ENCODE measurements at places on chromosomes 1 and 21.

GRCh38 chr1:36420409-36420808 lies 22.7 kb upstream of the LSM10 start:
- DNase-seq, result no peak

DNA sequence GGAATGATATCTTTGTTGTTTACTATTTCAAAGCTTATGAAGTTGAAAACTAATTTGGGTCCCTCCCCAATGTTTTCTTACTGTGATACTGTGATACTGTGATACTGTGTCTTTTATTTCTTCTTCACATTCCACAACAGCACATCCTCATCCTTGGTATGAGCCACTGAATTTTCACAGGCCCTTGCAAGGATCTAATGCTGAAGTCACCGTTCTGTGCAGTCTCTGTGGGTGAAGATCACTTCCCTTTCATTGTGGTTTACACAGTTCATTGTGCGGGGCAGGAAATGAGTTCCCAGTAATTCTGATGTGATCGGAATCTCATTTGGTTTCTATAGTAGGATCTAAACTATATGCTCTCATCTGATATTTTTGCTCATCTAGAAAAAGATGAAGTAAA lies 32.1 kb upstream of the PAXBP1 start:
- DNase-seq, result no peak

DNA sequence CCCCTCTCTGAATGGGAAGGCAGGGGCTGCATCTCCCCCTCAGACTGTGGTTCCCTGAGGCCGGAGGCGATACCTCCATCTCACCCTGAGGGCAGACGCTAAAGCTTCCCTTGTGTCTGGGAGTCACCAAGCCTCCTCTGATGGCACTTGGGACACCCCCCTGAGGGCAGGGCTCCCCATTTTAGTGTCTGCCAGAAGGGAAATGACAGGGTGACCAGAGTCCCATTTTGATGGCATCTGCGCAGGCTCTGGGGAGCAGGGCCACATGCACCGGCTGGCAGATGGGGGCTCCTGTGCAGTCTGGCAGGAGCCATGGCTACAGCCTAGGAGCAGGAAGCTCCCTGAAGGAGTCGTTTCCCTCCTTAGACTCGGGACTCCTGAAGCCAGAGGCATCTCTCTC lies 1.7 kb downstream of the S100A2 start:
- no peak for DNase-seq

DNA sequence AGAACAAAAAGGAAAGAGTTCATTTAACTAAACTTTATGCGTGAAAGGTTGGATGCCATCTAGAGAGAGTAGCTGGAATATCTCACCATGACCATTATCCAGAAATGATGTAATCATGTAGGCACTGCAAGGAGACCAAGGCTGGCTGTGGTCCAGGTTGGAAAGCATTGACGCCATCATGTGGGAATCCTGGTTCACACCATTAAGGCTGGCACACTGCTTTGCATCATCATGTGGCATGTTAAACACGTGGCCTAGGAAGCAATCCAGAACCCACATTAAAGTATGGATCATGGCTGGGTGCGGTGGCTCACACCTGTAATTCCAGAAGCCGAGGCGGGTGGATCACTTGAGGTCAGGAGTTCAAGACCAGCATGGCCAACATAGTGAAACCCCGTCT lies 4.3 kb downstream of the ADAMTS1 start:
- DNase-seq, result no peak

- DNase-seq, result no peak
These were observed 657 bp upstream of the LIN9 start for GRCh38 chr1:226309398-226310244.

- DNase-seq, result no peak
These were observed 18.5 kb upstream of the MAGOH start for GRCh38 chr1:53256511-53257453.

DNA sequence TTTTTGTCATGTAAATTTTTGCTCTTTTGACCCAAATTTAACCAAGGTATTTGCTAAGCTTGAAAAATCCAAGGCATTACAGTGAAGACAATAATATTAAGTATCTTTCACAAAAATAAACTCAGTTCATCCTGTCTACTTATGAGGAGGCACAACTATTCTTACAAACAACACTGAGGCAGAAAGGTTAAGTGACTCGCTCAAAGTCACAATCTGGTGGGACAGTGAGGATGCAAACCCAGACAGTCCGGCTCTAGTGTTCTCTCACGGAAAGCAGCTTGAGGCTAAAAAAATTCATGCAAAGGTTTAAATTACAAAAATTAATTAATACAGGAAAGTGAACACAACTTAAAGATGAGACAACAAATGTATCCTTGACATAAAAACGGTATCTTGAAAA lies 125.3 kb downstream of the SIPA1L2 start:
- DNase-seq, result no peak

DNA sequence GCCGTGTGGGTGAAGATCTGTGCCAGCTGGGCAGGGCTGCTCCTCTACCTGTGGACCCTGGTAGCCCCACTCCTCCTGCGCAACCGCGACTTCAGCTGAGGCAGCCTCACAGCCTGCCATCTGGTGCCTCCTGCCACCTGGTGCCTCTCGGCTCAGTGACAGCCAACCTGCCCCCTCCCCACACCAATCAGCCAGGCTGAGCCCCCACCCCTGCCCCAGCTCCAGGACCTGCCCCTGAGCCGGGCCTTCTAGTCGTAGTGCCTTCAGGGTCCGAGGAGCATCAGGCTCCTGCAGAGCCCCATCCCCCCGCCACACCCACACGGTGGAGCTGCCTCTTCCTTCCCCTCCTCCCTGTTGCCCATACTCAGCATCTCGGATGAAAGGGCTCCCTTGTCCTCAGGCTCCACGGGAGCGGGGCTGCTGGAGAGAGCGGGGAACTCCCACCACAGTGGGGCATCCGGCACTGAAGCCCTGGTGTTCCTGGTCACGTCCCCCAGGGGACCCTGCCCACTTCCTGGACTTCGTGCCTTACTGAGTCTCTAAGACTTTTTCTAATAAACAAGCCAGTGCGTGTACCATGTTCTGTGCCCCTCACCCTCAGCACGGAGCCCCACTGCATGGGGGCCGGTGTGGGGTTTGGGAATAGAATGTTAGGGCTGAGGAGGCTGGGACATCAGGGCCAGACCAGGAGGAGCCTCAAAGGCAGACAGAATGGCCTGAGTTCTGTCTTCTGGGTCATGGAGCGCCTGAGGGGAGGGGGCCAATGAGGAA lies 21.3 kb downstream of the SERINC2 start:
- no peak for DNase-seq

DNA sequence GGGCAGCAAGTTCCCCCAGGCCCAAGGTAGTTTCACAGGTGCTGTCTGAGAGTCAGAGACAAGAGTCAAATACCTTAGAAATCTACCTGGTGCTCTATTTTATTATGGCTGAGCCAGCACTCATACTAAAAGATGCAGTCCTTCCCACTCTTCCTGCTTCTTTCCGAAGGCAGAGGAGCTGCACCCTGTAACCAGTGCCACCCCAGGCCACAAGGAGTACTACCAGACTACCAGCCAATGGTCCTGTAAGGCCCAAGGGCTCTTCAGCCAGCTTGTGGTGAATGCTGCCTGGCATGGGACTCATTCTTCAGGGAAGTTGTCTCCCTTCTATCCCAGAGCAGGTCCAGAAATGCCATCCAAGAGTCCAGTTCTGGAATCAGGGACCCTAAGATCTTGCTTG lies 203.8 kb upstream of the DUSP10 start:
- DNase-seq, result no peak

DNA sequence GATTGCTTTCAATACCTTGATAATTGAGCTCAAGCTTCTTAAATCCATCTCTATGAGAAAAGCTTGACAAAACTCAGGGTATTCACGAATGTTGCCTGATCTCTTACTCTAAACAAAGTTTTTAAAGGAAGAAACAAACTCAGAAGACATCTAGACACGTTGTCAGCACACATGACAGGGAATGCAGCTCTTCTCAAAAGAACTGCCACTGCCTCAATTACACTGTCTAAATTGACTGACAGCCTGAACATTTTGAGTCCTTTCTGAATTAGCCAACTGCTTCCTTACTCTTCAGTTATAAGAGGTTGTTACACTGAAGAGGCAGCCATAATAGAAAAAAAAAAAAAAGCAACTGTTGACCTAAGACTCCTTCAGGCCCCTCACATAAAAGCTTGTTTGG lies 1646.7 kb upstream of the B3GALT2 start:
- DNase-seq, result no peak

- no peak for DNase-seq
These were observed 202.4 kb downstream of the TOMM20 start for GRCh38 chr1:234926264-234926558.

GRCh38 chr1:94951046-94951445 lies 24.1 kb upstream of the CNN3 start:
- no peak for DNase-seq

- DNase-seq, result no peak
These were observed 174.7 kb downstream of the ADGRL4 start for GRCh38 chr1:78831731-78832360.

GRCh38 chr1:244834543-244835275 lies 749 bp upstream of the COX20 start:
- peak; percentile 94 for DNase-seq

- DNase-seq, result no peak
These were observed 41.6 kb upstream of the AGL start for GRCh38 chr1:99808391-99809115.

All from activated T-cell treated with anti-CD3 and anti-CD28 coated beads, Interleukin-2, amount 50 U/mL, for 48 hours (primary cell).